Hepatocyte (in vitro differentiated cells): ENCODE measurements at places on chromosomes 1 and 21. TPM values are rescaled to one million over a fixed set of nuclear protein-coding genes. Genes with fewer than 3 reads are reported as not detected.

DNA sequence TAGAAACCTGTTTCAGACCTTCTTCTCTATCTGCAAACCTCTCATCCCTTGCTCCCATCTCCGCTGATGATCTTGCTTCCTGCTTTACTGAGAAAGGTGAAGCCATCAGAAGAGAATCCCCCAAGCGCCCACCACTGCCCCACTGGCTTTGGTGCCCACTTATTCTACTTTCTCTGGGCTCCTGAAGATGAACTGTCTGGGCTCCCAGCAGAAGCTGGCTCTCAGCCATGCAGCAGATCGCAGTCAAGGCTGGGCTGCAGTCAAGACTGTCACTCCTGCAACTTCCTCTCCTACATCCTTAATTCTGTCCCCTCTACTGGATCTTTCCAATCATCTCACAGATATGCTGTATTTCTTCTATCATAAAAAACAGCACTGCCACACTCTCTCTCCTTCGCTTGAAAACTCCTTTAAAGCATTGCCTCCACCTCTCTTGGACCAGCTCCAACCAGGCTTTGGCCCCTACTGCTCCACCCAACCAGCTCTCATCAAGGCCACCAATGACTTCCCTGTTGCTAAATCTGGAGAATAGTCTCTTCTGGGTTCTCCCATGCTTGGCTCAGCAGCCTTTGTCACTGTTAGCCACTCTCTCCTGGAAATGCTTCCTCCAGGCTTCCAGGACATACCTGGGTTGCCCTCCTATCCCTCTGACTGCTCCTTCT is 25.8 kb downstream of the TRIM62 start:
- DNase-seq = no peak
- H3K36me3 ChIP-seq = no peaks in the 10 kb centered on the region
- no peak overlapping the region for H3K27ac ChIP-seq
- peaks cover 9% of the 10 kb centered on the region for H3K4me1 ChIP-seq

TMEM269 gene
- total RNA-seq = 0.32 and 0.40 TPM in 2 replicates

DNA sequence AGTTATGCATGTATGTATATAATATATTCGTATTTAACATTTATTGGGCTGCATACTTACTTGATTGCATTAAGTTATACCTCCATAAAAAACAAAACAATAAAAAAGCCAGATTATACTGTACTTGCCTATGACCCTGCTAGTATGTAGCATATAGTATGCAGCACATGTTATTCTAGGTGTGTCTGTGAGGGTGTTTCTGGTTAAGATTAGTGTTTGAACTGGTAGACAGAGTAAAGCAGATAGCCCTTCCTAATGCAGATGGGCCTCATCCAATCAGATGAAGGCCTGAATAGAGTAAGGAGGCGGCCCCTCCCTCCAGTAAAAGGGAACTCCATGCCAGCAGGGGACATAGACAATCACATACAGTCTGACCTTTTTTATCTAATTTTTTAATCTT is 323.3 kb upstream of the USP24 start:
- H3K36me3 ChIP-seq = no peaks in the 10 kb centered on the region
- no peaks in the 10 kb centered on the region for H3K27me3 ChIP-seq
- H3K4me3 ChIP-seq = no peak overlapping the region
- H3K27ac ChIP-seq = no peak overlapping the region
- H3K4me1 ChIP-seq = peaks cover 23% of the 10 kb centered on the region
- DNase-seq = no peak

- no peak overlapping the region for H3K27ac ChIP-seq
- no peaks in the 10 kb centered on the region for H3K36me3 ChIP-seq
- no peak overlapping the region for H3K4me3 ChIP-seq
- H3K4me1 ChIP-seq = no peaks in the 10 kb centered on the region
- no peak for DNase-seq
These were observed 3.9 kb upstream of the CLCA1 start for GRCh38 chr1:86464819-86465218.

GBP1 gene
- total RNA-seq = 18.9 and 20.3 TPM in 2 replicates
